ENCODE measurements at places on chromosomes 7 and 10.

DNA sequence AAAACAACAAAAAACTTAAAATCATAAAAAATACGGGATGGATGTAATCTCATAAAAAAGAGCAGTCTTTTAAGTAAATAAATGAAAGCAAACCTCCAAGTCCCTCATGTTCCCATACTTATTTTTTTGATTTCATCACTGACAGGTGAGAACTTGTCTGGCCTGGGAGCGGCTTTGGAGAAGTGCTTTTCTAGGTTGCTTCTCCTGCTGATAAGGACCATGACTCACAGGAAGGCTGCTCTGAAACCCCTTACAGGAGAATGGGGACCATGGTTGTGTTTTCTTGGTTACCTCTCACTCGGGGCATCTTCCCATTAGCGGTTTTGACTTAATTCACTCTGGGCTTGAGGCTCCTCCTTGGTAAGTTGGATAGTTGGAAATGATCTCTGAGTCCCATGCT is 237.4 kb downstream of the CAMK1D start:
- no peak for DNase-seq

DNA sequence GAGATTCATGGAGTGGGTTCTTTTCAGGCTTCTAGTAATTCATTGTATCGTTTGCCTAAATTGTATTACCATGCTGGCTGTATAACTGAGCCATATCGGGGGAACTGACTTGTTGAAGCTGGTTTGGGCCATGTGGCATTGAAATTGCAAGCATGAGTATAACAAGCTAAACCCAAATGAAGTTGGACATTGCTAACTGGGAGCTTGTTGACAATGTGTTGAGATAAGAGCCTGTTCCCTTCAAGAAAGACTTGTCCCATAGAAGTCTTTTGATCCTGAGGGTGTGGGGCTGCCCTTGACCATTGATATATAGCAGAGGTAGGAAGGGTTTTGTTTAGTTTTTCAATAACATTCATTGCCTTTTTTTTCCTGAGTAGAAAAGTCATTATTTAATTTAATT is 156.0 kb downstream of the VTI1A start:
- no peak for DNase-seq

- no peak for DNase-seq
Measured at GRCh38 chr7:150444674-150445365, 5.6 kb upstream of the GIMAP8 start.

DNA sequence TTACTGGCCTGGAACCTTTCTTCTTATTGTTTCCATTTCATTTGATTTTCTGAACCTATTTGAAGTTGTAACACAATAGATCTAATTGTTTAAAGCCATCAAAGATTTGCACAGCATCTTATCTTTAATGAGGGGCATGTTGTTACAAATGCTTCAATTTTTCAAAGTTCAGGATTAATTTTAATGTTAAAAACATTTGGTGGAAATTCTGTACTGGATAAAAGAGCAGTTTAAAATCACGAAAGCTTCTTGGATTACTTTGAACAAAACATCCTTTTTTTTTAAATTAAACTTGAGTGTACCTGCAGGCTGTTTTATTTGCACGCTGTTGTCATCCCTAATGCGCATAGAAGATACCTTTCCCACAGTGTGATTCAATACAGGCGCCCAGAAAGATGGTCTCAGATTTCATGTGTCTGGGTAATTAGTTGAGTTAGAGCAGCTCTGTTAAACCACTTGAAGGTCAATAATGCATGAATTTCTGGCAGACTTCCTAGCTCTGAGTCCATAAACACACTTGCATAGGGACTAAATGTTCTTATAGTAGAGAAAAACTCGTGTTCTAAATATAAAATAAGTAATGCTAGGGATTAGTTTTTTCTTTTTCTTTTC is 29.3 kb upstream of the DDX50 start:
- no peak for DNase-seq

DNA sequence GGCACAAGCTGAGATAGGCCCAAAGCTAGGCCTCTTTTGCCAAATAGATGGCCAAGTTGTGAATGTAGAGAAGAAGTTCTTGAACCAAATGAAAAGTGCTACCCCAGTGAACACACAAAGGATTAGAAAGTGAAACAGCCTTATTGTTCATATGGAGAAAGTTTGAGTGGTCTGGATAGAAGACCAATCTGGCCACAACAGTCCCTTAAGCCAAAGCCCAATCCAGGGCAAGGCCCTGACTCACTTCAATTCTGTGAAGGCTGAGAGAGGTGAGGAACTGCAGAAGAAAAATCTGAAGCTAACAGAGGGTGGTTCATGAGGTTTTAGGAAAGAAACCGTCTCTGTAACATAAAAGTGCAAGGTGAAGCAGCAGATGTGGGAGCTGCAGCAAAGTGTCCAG is 18.7 kb upstream of the ATP6V0A4 start:
- DNase-seq = no peak

GRCh38 chr10:103476046-103476768 is 2.8 kb downstream of the CALHM3 start:
- DNase-seq = no peak

- DNase-seq = no peak
Measured at GRCh38 chr7:50567715-50568261, 2.6 kb upstream of the DDC start.

DNA sequence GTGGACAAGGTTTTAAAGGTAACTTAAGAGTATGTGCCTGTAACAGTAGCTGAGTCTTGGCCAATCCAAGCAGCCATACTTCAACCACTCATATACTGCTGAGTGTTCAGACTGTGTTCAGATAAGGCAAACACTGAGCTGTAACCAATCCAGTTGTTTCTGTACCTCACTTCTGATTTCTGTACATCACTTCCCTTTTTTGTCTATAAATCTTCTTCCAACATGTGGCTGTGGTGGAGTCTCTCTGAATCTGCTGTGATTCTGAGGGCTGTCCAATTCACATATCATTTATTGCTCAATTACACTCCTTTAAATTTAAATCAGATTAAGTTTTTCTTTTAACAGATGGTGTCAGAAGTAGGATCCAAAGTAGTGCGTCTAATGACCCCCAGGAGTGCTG is 149.5 kb upstream of the PHF14 start:
- no peak for DNase-seq

DNA sequence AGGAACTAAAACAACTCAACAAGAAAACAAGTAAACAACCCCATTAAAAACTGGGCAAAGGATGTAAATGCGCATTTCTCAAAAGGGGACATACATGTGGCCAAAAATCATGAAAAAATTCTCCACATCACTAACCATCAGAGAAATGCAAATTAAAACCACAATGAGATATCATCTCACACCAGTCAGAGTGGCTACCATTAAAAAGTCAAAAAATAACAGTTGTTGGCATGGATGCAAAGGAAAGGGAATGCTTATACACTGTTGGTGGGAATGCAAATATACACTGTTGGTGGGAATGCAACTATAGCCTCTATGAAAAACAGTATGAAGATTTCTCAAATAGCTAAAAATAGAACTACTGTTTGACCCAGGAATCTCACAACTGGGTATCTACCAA is 60.0 kb upstream of the LANCL2 start:
- DNase-seq = no peak

- DNase-seq = no peak
Measured at GRCh38 chr7:151817315-151817690, 59.6 kb downstream of the PRKAG2 start.

DNA sequence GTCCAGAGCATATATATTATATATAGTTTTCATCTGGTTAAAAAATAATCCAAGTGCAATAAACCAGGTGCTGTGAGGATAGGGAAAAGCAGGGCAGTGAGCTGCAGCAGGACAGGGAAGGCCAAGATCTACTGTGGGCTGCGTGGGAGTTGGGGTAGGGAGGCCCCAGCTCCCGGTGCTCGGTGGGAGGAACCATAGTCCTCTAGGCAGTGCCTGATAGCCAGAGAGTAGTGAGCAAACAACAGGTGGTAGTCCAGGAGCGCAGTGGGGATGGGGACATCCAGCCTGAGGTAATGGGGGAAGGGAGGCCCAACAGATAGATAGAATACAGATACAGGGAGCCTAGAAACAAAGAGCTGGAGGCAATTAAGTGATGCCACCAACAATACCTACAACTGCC is 4.1 kb upstream of the BMPR1A start:
- peak; percentile 26 for DNase-seq

GRCh38 chr7:51827631-51828030 is 511.0 kb upstream of the COBL start:
- peak; percentile 5 for DNase-seq

- no peak for DNase-seq
Measured at GRCh38 chr10:22420787-22421517, 75.7 kb downstream of the SPAG6 start.

DNA sequence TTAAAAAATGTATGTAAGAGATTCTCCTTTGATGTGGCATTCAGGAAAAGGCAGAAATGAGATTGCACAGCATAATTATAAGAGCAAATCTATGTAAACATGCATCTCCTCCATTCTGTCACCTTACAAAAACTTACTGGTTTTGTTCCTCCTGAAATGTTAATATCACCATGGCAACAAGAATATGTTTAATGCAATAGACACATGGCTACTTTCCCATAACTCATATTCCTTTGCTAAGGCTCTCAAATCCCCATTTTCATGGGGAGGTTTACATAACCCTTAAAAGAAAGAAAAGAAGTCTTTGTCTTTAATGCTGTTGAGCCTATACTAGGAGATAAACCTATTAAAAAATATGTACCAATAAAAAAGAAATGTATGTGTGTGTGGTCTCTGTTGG is 136.2 kb downstream of the ANK3 start:
- DNase-seq = no peak

- no peak for DNase-seq
Measured at GRCh38 chr10:122553341-122553740, 7.2 kb upstream of the DMBT1 start.

DNA sequence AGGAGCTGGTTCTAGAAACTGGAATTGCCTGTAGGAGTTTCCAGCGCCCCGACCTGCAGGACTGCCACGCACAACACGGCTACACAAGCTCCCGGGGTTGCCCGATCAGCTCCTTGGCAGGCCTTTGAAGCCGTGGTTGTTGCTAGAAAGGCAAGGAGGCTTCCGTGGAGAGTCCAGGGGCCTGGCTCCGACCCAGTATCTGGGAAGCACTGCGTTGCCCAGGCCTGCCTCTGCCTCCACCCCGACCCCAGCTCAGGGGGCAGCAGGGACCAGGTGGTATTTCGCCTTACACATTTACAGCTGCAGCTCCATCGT is 54.4 kb downstream of the PROSER2 start:
- DNase-seq = no peak

- no peak for DNase-seq
Measured at GRCh38 chr7:144407266-144407931, 3.9 kb upstream of the NOBOX start.

GRCh38 chr7:116783666-116784318 is 78.6 kb upstream of the CAPZA2 start:
- DNase-seq = no peak

DNA sequence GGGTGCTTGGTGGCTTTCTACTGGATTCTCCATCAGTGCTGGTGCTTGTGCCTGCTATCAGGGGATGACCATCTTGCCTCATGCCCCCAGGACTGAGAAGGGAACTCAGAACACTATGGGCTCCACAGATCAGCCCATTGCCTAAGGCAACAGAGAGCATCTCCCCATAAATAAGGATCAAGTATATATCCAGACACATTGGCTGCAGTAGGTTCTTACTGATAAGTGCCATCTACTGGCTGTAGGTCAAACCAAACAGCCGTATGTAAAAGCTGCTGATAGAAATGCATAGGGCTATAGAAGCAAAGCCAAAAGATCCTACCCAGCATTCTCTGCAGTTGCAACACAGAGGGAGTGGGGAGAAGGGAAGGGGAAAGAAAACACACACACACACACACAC is 153.7 kb downstream of the CDK14 start:
- DNase-seq = no peak

DNA sequence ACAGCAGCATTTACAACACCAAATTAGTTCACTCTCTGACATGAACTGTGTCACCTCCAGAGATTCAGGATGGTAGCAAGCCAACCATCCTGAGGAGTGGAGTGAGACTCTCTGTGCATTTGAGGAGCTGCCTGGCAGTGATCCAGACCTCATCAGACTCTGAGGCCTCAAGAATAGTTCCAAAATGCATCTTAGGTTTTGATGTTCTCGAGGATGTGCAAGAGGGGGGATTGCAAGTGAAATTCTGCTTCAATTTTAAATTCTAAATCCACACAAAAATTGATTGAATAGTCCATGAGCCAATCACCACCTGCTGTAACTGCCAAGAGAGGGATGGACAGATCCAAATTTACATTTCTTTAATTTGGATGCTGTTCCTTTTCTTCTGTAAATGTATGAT is 49.7 kb downstream of the SLK start:
- no peak for DNase-seq

DNA sequence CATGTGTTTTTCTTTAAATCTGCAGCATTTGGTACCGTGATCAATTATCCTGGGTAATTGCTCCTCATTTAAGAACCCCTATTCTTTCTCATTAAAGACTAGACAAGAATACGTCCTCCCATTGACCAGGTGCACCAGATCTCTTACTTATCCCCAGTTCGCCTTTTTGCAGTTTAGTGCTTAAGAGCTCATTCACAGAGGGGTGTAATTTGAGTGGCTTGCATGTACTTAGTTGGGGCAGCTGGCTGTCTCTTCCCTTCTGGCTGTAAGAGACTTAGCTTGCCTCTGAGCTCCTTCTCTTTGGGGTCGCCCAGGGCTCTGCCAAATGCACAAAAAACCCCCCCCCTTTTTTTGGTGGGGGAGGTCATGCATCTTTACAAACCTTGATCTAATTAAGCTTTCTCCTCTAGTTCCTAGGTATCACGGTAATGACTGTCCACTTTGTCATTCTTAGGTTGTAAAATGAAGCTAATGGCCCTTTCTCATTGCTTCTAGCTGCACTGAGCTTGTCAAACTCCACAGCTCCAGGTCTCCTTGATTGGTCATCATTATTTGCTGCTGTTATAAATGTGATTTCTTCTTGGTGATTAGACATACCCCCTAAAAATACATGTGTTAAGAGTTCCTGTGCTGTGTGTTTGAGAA is 26.3 kb downstream of the GAD2 start:
- DNase-seq = peak; percentile 31

DNA sequence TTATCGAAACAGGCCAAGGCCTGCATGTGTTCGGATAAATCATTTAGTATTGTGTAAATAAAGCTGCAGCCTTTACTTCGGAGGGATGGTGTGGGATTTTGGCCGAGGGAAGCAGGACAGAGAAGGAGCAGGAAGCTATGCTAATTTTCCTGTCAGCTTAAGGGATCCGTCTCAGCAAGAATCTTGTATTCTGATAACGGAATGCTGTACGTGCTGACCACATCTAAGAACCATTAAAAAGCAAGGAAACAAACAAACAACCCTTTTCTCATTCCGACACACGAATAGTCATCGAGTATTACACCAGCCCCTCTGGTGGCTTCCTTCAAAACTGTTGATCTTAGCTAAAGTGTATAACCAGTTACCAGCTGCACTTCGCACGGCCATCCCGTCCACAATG is 133.2 kb upstream of the TCF7L2 start:
- DNase-seq = no peak

DNA sequence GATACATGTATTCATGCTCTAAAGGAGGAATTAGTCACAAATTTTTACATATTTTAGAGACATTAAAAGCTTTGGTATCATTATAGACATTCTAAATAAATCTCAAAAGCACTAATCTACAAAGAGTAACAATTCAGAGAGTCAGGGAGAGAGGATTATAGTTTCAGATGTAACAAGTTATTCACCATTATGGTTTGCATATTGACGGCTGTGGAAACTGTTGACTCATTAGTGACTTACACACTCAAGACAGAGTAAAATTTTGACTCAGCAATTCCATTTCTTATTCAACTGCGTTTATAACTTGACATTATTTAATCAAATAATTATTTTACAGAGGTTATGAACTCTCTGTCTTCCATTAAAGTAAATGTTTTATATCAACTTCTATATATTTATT is 95.4 kb upstream of the SEMA3C start:
- no peak for DNase-seq
